Tibial nerve (tissue), 4 donors: ENCODE measurements at places on chromosomes 4 and X. TPM values are rescaled to one million over a fixed set of nuclear protein-coding genes. Genes with fewer than 3 reads are reported as not detected.

GRK4 gene
- 6.1 TPM for total RNA-seq

SAP30 gene
- 88.5 TPM for total RNA-seq

GCNA gene
- total RNA-seq = 12.9 TPM

- DNase-seq = no peak
Measured at GRCh38 chr4:134632056-134632455, 430.5 kb upstream of the PABPC4L start.

DNA sequence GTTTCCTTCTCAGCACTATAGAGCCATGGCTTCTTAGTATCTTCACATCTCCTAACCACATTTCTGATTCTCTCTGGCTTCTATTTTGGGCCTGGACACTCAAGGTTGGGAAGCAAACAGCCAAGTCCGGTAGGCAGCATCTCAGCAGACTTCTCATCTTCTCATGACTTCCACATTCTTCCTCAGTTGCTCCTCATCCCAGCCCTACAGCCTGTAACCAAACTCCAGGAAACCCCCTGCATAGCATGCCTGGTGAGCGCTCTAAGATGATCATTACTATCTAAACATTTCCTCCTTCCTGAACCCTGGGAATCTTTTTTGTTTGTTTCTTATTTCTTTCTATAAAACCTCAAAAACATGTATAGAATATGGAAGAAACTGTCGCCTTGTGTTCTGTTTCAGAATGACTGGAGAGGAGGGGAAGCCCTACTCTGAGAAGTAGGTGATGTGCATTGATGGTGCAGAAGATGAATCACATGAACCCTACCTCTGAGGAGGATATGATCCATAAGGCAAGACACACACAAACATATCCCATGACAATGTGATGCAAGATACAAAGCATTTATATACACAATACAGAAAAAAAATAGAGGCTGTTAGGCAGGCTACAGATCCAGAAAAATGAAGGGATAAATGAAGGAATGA is 219.8 kb upstream of the GYPA start:
- DNase-seq = no peak

DNA sequence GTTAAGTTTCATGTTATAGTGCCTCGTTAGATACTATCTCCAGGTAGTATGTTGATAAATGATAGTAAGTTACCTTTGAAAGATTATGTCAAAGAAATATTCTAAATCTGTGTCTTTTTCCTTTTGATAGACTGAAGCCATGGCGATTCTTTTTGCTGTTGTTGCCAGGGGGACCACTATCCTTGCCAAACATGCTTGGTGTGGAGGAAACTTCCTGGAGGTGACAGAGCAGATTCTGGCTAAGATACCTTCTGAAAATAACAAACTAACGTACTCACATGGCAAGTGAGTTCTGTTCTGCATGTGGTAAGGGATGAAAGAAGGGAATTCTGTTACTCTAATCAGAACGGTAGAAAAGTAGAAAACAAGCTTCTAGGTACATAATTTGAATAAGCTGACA is 8.2 kb downstream of the VAMP7 start:
- DNase-seq = no peak

DNA sequence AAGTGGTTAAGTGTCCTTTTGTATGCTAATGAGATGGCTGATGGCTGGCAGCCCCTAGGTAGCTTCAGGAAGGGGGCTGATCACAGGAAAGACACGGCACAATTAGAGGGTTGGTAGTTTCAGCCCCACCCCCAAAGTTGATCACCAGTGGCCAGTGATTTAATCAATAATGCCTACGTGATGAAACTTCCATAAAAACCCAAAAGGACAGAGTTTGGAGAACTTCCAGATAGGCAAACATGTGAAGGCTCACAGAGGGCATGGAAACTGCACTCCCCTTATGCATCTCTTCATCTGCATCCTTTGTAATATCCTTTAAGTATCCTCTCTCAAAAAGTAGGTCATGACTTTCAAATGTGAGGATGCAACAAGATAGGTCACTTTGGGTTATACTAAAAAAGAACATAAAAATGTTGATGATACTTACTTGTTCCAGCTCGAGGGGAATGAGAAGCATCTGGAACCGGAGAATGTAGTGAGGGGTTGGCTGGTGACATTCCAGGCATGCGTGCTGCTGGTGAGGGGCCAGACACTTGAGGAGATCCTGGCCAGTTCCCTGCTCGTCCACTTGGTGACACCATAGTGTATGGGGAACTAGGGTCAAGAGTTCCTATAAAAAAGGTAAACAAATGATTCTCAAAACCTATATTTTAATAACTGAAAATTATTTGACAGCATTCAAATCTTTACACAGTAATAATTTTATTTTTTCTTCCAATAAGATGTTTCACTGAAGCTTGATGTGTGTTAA is 16.7 kb upstream of the CXorf38 start:
- no peak for DNase-seq

GRCh38 chrX:135477576-135477975 is 42.9 kb upstream of the INTS6L start:
- DNase-seq = peak; percentile 36

DNA sequence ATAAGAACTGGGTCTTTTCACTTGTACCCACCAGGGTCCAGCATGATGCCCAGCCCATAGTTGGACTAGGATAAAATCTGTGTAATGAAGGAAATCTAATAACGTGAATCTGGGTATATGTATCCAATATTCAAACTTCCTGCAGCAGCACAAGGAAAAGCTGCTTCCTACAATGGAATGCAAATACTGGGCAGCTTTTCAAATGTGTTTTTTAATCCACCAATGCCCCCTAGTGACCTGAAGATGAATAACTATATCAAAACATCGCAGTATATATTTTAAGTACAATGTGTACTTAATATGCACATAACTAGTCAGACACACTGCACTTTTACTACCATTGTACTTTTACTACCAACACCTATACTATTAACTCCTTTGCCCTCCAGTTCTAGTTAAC is 5.3 kb downstream of the APOO start:
- no peak for DNase-seq

- DNase-seq = no peak
Measured at GRCh38 chr4:13464543-13464942, 19.6 kb downstream of the RAB28 start.
